ENCODE measurements at places on chromosomes 4 and X. TPM values are rescaled to one million over a fixed set of nuclear protein-coding genes. Genes with fewer than 3 reads are reported as not detected.

TMEM271 gene
- total RNA-seq: not detected

HAUS7 gene
- 101 TPM for total RNA-seq

EGFL6 gene
- total RNA-seq: not detected

LUZP4 gene
- not detected for total RNA-seq

DNA sequence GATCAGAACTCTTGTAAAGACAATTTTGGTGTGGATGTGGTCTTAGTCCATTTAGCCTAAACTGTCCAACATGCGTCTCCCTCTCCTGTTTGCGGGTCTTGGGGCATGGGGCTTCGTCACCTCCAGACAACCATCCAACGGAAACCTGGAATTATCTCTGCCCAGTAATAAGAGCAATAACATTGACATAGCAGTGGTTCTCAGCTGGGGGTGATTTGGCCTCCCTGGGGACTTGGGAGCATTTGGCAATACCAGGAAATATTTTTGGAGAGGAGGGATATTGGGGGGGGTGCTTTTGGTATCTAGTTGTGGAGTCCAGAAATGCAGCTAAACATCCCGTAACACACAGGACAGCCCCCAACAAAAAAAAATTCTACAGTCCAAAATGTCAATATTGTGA, 47.2 kb downstream of the SEL1L3 start:
- no peak for DNase-seq

DNA sequence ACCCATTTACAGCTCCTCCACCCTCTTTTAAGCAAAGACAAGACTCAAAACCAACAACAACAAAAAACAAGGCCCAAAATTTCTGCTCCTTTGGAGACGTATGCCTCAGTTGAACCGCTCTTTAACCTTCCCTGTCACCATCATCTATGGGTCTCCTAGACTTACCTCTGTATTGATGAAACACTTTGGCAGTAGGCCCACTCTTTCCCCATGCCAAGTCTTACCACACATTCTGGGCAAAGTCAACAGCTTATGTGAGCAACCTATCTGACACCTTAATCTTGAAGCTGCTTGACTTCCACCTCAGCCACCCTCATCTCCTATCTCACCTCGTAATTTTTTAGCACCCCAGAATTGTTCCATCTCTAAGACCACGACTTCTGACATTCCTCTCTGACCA, 99.7 kb upstream of the CXorf66 start:
- no peak for DNase-seq

Data from MG63 (cell line).